Foreskin melanocyte (primary cell): ENCODE measurements at places on chromosomes 11 and 22.

GRCh38 chr11:1444321-1444720, 42.3 kb downstream of the MOB2 start:
- DNase-seq: no peak

DNA sequence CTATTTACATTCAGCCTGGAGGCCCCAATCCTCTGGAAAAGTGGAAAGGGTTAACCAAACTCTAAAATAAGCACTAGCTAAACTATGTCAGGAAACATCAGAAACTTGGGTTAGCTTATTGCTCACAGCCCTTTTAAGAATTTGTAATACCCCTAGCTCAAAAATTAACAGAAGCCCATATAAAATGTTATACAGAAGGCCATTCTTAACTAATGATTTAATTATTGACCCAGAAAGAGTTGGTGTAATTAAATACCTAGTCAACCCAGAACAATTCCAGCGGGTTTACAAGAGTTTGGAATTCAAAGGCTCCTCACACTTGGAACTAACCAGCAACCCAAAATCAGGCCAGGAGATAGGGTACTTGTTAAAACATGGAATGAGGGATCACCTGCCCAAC, 88.8 kb downstream of the PIWIL4 start:
- no peak for DNase-seq

- DNase-seq: no peak
These were observed 147.1 kb upstream of the ARHGAP20 start for GRCh38 chr11:110859240-110859840.

GRCh38 chr11:106999196-106999595, 19.1 kb downstream of the GUCY1A2 start:
- DNase-seq: no peak

DNA sequence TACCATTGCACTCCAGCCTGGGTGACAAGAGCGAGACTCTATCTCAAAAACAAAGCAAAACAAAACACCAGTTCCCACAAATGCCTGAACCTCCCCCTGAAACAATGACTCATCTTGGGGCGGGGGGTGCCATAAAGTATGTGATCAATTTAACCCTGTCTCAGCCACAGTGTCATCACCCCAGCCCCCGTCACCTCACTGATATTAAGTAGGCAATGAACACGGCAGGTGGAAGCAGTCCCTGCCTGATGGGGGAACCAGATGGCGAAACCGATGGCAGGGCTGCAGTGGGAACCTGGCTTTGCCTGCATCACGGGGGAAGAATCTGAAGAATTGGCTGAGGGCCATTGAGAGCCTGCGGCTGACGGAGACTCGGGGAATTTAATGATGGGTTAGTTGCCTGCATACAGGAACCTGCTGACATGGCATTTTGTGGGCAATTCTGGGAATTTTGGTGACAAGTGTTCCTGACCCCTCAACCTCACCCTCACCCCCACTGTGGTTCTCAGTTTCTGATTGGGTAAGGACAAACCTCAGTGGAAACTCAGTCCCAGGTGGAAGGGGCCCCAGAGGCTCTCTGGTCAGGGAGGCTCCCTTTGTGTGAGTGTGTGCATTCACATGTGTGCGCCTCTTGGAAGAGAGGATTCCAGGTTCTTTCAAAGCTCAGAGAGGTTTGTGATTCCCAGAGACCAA, 39.1 kb upstream of the SHISAL1 start:
- no peak for DNase-seq

- peak; percentile 75 for DNase-seq
These were observed at the start of gene ZNF280B for GRCh38 chr22:22508274-22509176. TSS of gene ZNF280B (minus strand) at chr22:22508742. CDS start at chr22:22489398, 19,344 bp downstream.

DNA sequence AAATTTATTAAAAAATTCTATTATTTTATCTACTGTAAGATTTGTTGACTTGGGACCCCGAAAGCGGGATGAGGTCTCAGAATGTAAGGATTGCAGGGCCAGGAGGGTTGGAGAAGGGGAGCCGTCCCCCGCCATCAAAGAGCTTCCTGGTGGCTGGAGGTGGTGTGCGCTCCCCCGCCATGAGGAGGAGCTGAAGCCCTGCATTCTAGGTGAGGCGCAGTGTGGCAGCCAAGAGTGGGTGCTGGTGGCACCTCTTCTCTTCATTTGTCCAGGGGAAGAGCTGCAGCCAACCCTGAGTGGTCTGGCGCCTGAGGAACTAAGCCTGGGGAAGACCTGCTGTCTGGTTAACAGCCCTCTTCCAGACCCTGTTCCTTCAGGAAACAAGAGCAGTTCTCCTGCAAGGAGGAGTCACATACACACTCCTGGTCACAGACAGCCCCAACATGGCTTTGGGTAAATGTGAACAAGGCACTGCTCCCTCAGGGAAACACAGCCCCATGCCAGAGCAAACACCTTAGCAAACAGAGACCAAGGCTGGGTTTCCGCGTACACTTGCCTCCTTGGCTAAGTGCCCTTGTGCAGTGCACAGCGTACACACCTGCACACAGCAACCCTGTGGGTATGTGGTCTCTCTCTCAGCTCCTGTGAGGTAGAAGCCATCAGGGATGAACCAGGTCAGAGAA, 17.3 kb downstream of the RTN4RL2 start:
- DNase-seq: no peak
